Stromal cell of bone marrow (primary cell): ENCODE measurements at places on chromosomes 2 and 18.

GRCh38 chr2:53848062-53848461, 11.7 kb downstream of the GPR75 start:
- DNase-seq: no peak

DNA sequence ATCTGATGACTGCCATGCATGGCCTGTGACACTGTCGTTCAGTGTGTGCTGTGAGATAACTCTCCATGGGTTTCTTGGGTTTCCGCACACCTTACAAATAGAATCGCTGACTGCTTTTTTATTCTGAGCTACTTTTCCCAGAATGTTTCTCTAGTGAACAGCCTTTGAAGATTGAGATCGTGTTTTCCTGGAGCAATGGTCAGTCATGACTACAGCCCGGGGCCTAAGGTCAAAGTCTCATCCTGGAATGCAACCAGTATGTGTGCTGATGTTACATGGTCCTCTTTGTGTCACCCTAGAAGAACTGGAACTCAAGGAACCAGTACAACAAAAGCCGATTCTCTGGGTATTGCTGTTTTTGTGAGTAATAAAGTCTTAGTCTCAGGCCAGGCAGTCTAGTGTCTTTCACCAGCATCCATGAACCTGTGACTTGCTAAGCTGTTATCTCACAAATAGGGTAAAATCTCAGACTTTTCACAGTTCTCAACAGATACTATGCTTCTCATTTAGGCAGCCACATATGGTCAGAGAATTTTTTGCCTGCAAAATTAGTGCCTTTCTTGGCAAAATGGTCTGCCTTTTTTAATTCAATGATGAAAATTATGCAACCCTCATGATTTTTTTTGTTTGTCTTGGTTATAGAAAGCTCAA, 124.9 kb upstream of the PIEZO2 start:
- DNase-seq: no peak

- DNase-seq: no peak
Measured at GRCh38 chr2:171550613-171551012, 28.3 kb downstream of the CYBRD1 start.

DNA sequence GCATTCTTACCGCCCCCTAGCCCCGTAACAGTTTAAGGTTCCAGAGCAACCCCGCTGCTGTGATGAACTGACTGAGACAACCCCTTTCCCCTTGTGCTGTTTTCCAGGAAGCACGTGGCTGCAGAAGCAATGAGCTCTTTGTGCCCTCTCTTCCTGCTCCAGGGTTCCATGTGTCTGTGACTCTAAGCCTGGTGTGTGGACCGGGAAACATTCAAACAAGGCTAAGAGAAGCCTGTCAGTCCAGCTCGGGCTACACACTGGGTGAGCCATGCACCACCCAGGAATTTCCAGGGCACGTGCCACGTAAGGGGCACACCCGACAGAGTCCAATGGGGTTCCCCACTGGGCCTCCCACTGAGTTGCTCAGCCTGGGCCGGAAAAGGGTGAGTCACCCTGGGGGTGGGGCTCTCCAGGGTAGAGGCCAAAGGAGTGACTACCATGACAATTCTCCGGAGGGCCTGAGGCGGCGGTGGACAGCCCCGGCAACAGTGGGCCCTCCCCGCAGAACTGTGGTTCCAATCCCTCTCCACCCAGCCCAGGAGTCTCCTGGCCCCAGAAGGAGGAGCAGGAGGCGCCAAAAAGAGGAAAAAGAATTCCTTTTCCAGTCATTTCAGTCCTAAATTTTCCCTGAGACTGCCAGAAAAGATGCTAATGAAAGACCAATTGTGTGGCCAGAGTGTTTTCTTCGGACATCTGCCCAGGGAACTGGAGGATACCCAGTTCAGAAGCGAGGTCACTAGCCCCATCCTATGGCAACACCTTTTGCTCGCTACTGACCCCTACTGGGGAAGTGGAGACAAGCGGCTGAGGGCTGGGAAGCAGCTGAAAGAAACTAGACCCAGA, 157.8 kb upstream of the SLC1A4 start:
- peak; percentile 98 for DNase-seq

DNA sequence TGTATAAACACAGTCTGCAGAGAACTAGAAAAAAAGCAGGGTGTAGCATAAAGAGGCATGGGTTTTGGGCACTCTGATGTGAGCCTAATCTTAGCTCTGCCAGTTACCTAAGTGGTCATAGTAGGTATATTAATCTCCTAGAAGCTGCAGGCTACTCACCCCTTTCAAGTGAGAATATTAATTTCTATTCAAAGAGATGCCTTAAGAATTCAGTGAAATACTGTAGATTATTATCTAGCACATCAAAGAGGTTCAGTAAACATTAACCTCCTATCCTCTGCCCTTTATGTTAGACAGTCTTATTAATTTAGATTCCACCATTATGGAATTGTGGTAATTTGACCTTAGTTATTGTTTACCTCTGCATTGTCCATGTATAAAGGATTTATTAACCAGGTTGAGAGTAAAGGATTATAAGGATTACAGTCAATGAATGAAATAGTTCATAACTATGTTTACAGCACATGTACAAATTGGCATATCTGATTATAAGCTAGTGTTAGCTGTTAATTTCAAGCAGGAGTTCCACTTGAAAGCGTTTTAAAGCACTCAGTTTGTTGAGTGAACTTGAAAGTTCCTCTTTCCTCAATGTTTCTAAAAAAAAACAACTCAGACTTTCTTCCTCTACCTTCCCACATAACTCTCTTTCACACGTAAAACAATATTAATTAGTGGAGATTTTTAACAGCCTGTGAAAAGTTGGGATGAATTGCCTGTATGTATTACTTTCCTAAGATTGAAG, 150.6 kb upstream of the EPC2 start:
- no peak for DNase-seq

- no peak for DNase-seq
Measured at GRCh38 chr2:186164325-186164724, 321.7 kb upstream of the ZC3H15 start.

- no peak for DNase-seq
Measured at GRCh38 chr2:220994846-220995245, 577.3 kb downstream of the EPHA4 start.

GRCh38 chr18:78770823-78771139, 208.8 kb upstream of the SALL3 start:
- no peak for DNase-seq

DNA sequence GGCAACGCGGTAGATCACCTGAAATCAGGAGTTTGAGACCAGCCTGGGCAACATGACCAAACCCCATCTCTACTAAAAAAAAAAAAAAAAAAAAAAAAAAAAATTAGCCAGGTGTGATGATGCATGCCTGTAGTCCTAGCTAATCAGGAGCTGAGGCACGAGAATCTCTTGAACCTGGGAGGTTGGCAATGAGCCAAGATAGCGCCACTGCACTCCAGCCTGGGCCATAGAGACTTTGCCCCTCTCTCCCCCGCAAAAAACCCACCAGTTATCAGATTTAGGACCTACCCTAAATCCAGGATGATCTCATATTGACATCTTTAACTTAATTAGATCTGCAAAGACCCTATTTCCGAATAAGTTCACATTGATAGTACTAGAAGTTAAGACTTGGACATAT, 29.2 kb upstream of the LDAH start:
- no peak for DNase-seq

GRCh38 chr2:10169053-10169578, 46.6 kb downstream of the RRM2 start:
- DNase-seq: no peak

- no peak for DNase-seq
Measured at GRCh38 chr2:112706170-112706664, 14.6 kb upstream of the NT5DC4 start.

DNA sequence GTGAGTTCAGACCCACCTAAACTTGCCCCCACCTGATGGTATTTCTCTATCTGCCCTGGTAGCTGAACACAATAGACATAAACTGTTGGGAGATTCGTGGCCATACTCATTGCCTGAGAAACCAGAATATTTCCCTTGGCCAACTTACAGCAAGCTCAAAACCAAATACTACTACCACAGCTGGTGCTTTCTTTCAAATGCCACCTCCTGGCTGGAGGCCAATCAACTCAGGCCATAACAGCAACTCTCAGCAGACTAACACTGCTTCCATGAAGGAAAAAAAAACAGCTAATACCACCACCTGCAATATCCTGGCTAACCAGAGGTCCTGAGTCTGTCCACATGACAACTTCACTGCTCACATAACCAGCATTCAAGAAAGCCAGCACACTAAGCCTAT, 373.1 kb downstream of the CMPK2 start:
- DNase-seq: no peak

- no peak for DNase-seq
Measured at GRCh38 chr2:28232295-28232694, 160.4 kb upstream of the FOSL2 start.

DNA sequence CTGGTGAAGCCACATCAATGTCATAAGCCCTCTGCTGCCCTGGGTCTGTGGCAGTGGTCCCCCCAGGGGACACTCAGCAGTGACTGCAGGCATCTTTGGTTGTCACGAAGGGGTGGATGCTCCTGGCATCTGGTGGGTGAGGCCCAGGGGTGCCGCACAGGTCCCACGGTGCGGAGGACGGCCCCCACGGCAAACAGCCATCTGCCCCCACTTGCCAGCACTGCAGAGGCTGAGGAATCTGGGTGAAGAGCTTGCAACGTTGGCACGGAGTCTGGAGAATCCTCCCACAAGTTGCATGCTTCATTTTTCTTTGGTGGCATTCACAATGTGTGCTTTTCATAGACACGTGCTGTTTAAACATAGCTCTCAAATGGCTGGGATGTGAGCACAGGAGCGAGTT, 105.1 kb upstream of the PXDN start:
- no peak for DNase-seq

DNA sequence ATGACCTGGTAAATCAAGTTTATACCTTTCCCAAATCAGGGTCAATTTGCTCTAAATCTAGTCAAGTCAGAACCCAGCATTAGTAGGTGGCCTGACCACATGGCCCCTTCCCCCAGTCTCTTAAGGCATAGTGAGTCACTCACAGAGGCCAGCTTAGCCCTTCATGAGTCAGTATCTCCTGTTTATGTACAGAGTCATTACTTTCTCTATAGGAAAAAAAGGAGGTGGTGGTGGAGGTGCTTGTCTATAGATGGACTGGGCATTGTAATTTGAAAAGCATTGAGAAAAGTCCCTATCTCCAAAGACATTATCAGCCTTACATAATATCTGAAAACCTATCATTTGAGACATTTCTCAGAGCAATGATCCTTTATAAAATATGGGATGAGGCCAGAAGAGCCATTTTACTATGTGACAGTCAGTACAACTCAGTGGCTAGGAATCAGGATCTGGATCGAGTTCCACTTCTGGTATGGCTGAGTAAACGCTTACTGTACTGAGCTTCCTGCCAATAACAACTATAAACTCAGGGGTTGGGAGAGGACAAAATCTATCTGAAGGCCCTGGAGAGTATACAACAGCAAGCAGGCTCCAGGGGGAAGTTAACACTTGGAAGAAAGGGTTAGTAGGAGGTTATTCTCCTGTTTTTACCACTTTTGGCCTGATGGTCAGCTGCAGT, 22.5 kb upstream of the SIGLEC15 start:
- peak; percentile 99 for DNase-seq

DNA sequence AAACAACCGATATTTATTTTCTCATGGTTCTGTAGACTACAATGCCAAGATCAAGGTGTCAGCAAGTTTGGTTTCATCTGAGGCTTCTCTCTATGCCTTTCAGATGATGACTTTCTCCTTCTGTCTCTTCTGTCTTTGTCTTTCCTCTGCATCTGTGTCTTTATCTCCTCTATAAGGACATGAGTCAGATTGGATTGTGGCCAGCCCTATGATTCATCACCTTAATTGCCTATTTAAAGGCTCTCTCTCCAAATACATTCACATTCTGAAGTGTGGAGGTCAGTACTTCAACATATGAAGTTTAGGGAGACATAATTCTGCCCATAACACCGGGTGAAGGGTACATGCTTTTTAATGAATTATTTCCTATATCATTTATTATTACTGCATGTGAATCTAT, 71.2 kb upstream of the CNTNAP5 start:
- DNase-seq: peak; percentile 0

- no peak for DNase-seq
Measured at GRCh38 chr18:70142001-70142400, 63.5 kb downstream of the RTTN start.

DNA sequence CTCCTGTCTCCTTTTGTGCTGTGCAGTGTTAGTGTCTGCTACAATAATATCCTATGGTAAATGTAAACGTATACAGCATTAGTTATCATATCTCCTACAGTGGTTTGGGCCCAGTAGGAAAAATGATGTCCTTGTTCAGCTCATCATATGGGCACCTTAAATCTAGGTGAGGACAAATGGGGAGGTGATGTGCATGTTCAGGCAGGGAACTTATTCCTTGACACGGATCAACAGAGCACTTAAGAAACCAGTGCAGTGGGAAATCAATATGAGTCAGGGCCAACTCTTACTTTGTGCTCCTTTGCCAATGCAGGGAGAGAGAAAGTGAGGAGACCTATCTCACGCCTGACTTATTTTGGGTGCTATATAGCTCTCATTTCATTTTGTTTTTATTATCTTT, 76.4 kb downstream of the KLHL14 start:
- no peak for DNase-seq

GRCh38 chr2:193103064-193103463, 908.3 kb upstream of the TMEFF2 start:
- peak; percentile 3 for DNase-seq

GRCh38 chr18:49863769-49864621, 50.7 kb upstream of the ACAA2 start:
- DNase-seq: no peak

GRCh38 chr2:212970132-212970531, 181.3 kb downstream of the IKZF2 start:
- DNase-seq: peak; percentile 46

DNA sequence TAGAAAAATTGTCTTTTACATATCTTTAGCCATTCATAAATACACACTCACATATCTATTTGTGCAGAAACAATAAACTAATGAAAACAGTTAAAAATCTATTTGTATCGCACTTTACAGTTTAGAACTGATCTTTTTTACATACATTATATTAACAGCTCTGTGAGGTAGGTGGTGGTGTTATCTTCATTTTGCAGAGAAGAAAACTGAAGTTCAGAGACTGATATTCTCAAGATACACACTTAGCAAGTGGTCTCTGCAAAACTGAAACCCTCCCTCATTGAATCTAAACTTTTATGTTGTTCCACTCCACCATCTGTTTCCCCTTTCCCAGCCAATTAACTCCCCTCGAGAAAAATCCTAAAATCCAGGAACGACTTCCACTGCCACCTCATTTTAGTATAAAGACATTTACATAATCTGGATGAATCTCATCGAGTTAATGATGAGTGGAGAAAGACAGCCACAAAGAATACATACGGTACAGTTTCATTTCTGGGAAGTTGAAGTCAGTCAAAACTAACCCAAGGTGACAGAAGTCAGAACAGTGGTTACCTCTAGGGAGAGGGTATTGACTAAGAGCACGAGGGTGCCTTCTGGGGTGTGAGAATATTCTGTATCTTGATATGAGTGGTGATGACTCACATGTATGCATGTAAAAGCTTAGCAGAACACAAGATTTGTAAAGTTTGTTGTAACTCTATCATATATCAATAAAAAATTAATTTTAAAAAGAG, 524.2 kb upstream of the TCF4 start:
- peak; percentile 17 for DNase-seq

DNA sequence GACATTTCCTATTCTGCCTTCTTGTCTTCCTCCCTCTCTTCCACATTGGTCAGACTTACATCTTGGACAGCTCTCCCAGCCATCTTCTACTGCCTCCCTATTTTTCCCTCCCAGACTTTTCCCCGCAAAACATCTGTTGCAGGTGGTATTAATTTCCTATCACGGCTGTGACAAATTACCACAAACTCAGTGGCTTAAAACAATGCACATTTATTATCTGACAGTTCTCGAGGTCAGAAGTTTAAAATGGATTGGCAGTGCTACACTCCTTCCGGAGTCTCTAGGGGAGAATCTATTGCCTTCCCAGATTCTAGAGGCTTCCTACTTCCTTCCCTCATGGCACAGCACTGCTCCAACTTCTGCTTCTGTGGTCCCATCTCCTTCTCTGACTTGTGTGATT, 33.3 kb downstream of the STRADB start:
- DNase-seq: no peak
